ENCODE measurements at places on chromosomes 16 and 17. TPM values are rescaled to one million over a fixed set of nuclear protein-coding genes. Genes with fewer than 3 reads are reported as not detected.
A peak's percentile ranks its signal among the peaks of the same experiment; 100 is the strongest.

Gene CHST4
- not detected for total RNA-seq

Gene KRTAP4-16
- not detected for total RNA-seq

DNA sequence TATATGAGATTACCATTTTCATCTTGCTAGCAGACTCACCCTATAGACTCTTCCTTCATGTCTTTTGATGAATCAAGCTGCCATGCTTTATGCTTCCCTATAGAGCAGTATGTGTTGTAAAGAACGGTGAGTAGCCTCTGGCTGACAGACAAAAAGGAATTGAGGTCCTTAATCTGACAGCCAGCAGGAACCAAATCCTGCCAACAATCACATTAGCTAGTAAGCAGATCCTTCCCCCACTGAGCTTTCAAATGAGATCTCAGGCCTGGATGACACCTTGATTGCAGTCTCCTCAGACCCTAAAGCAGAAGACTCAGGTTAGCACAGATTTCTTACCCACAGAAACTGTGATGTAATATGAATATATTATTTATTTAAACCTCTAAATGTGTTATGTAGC lies 577.0 kb downstream of the CDH11 start:
- no peak for DNase-seq

- DNase-seq, result peak; percentile 30
These were observed 10.0 kb downstream of the ZNF668 start for GRCh38 chr16:31063843-31064611.

DNA sequence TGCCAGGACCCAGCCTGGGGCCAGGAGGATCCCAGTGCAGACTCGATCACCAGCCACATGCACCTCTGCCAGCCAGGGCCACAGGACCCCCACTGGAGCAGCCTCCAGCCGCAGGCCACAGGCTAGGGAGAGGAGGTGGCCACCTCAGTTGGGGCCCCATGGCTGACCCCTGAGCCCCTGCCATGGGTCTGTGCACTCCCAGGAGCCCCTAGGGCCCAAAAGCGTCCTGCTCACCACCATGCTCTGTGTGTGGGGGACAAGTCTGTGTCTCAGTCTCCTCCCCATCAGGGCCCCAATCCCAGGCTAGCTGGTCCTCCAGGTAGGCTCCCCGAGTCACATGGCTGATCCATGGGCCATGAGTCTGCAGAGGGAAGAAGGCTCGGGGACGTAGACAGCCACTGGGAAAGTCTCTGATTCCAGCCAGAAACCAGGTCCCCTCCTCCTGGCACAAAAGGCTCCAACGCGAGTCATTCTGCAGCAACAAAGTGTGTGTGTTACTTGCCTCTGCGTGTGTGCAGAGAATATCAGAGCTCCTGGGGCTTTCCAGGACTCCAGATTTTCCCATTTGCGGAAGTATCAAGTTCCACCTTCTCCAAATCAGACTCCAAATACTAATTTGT lies 6.1 kb upstream of the PRSS8 start:
- DNase-seq, result no peak

- DNase-seq, result no peak
These were observed 33.6 kb downstream of the FTO start for GRCh38 chr16:53737552-53737951.

DNA sequence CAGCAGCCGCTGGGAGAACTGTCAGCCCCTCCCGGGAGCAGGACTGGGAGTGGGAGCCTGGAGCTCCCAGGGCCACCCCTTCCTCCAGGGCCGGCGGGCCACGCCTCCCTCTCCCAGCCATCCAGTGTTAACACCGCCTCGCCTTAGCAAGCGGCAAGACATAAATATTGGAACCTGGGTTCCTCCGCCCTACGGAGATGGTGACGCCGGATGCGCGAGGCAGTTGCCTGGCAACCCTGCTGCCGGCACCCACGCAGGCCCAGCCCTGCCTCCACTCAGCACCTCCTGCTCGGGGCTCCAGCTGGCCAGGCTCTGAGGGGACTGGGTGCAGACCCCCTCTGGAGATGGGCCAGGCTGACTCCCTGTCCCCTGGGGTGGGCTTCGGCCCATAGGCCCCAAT lies 27.4 kb upstream of the CACNA1H start:
- no peak for DNase-seq

DNA sequence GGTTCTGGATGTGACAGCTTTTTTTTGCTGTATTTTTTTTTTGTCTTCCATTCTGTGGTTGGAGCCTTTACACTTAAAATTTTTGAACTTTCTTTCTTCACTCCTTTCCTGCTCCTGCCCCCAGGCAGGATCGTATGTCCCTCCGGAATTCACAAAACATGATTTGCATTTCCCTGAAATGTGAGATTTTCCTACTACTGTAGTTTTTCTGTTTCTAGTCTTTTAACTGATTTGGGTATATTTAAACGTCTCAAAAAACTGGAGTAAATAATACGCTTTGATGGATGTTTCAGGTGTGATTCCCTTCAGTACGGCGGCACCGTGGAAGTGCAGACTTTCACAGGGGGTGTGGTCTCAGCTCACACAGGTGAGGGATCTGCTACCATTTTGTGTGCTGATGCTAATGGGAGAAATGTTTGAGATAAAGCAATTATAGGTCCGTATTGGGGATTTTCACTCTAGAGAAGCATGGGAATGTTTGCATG lies 686 bp downstream of the SRCAP start:
- DNase-seq, result no peak

Gene ATF7IP2
- 58.0 TPM for total RNA-seq

Gene SHBG
- not detected for total RNA-seq

Gene LGALS9C
- not detected for total RNA-seq

DNA sequence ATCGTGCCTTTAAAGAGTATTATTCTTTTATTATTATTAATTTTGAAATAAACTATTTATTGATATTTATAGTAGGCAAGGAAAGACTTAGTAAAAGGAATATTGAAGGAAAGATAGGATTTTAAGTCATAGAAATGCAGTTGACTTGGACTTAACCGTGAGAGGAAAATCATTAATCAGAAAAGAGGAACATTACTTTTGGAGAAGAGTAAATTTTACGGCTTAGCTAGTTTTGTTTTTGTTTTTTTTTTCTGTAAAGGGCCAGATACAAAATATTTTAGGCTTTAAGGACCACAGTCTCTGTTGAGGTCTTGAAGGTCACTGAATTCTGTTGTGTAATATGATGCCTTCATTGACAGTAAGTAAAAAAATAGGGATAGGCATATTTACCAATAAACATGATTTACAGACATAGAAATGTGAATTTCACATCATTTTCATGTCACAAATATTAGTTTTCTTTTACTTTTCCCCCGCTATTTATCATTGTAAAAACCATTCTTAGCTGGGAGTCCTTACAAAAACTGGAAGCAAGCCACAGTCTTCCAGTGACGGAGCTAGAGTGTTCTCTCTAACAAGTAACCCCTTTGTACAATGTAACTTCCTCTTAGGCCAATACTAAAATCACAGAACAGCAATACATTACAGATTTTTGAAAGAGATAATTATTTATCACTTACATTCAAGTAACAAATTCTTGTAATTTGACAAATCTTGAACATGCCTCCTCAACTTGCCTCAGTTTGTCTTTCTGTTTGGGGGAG lies 2.3 kb upstream of the KCNJ16 start:
- DNase-seq, result no peak

GRCh38 chr17:50691550-50692447 lies 15.9 kb downstream of the ANKRD40 start:
- DNase-seq, result no peak

Gene TELO2
- total RNA-seq, result 55.3 TPM

Gene CLEC10A
- total RNA-seq, result 1.4 TPM

Gene WFIKKN1
- total RNA-seq, result 0.86 TPM

GRCh38 chr17:917941-918740 lies 61.4 kb downstream of the NXN start:
- no peak for DNase-seq

DNA sequence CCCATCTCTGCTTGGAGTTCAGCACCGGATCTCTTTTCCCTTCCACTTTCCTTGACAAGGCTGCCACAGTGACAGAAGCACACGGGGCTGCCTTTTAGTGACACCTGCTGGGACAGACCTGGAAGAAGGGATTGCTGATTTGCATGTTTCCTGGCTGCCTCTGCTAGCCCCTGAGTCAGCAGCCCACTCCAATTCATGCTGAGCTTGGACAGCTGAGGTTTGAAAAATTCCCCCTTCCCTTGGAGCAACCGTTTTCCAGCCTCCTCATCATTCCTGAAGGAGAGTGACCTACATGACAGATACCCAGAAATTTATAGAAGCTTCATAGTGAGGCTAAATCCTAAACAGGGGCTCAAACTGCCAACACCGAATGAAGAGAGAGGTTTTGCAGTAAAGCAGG lies 18.8 kb upstream of the RBL2 start:
- DNase-seq, result no peak

DNA sequence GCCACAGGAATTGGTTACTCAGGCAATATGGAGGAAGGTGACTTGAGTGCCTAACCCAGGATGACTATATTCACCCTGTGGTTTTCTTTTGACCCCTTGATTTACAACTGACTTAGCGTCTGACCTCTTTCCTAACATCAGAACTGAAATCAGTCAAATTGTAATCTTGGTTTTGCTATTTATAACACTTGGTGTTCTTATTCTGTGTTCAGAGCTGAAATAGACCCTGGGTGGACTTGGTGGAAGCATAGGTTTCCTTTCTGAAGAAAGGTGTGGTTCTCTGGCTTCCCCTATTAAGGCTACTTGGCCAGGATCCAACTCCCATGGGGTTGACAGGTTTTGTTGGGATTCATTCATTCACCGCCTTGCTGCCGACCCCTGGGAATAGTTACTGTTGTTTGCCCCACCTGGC lies 80.8 kb downstream of the CLEC16A start:
- DNase-seq, result no peak

Data from CD4-positive, alpha-beta memory T cell (primary cell).